Breast epithelium (tissue), 4 donors: ENCODE measurements at places on chromosomes 4 and X.

- no peaks in the 10 kb centered on the region for H3K4me1 ChIP-seq
- H3K4me3 ChIP-seq = no peak overlapping the region
- no peak overlapping the region for H3K27ac ChIP-seq
- DNase-seq = no peak
- no peaks in the 10 kb centered on the region for H3K36me3 ChIP-seq
Observed at GRCh38 chrX:96004386-96004785, 680.3 kb upstream of the DIAPH2 start.

GRCh38 chr4:54027311-54027710 lies 37.1 kb downstream of the CHIC2 start:
- H3K36me3 ChIP-seq = no peaks in the 10 kb centered on the region
- DNase-seq = no peak

GRCh38 chr4:165620913-165621312 lies 242.1 kb downstream of the CPE start:
- no peaks in the 10 kb centered on the region for H3K36me3 ChIP-seq
- no peaks in the 10 kb centered on the region for H3K27me3 ChIP-seq
- H3K27ac ChIP-seq = no peak overlapping the region
- H3K4me3 ChIP-seq = no peak overlapping the region

DNA sequence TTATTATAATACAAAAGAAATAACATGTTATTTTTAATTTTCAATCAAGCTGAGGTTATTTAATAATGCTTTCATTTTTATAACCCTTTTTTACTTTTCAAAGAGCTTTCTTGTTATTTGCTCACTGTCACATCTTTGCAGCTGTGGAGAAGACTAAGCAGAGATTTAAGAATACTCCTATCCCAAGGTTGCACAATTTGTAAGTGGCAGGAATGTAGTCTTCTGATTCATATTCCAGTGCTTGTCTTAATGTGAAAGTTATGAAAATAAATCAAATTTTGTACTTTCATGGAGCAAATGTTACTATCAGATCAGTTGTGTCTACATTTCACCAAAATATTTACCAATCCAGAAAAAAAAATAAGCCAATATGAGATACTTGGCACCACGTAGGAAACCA lies 86.6 kb downstream of the DDIT4L start:
- H3K27ac ChIP-seq = no peak overlapping the region
- no peaks in the 10 kb centered on the region for H3K36me3 ChIP-seq
- no peaks in the 10 kb centered on the region for H3K4me1 ChIP-seq
- no peak for DNase-seq

- no peak overlapping the region for H3K27ac ChIP-seq
- DNase-seq = no peak
- H3K27me3 ChIP-seq = peaks cover 11% of the 10 kb centered on the region
Observed at GRCh38 chr4:6415031-6415705, 57.2 kb downstream of the PPP2R2C start.

- DNase-seq = no peak
- H3K27me3 ChIP-seq = no peaks in the 10 kb centered on the region
- no peaks in the 10 kb centered on the region for H3K4me1 ChIP-seq
- no peaks in the 10 kb centered on the region for H3K36me3 ChIP-seq
- H3K27ac ChIP-seq = no peak overlapping the region
Observed at GRCh38 chrX:14509325-14510057, 19.8 kb upstream of the GLRA2 start.

GRCh38 chr4:55947254-55947882 lies 1.4 kb upstream of the CEP135 start:
- H3K36me3 ChIP-seq = no peaks in the 10 kb centered on the region
- H3K27ac ChIP-seq = no peak overlapping the region
- H3K4me3 ChIP-seq = peak overlapping the region; percentile 64
- no peaks in the 10 kb centered on the region for H3K4me1 ChIP-seq

GRCh38 chr4:15552557-15553362 lies 83.1 kb downstream of the CC2D2A start:
- H3K36me3 ChIP-seq = no peaks in the 10 kb centered on the region
- no peak for DNase-seq
- no peaks in the 10 kb centered on the region for H3K27me3 ChIP-seq

GRCh38 chr4:26420438-26420837 lies 69.8 kb downstream of the CCKAR start:
- H3K4me3 ChIP-seq = no peak overlapping the region
- DNase-seq = no peak
- no peaks in the 10 kb centered on the region for H3K36me3 ChIP-seq
- no peaks in the 10 kb centered on the region for H3K27me3 ChIP-seq

DNA sequence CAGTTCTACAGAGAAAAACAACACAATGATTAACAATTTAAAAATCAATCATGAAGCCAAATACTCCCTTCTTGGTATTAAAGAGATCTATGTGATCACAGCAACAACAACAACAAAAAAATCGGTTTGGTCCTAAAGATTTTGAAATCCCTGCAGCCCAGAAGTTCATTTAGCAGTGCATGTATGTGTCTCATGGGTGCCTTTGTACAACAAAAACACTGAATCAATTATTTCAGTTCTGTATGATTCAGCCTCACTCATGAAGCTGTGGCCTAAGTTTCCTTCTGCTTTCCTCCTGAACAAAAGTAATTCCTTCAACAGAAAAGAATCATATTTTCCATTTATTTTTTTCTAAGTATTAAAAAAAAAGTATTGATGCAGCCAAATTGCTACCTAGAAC lies 393.4 kb upstream of the NDST3 start:
- no peak overlapping the region for H3K27ac ChIP-seq
- H3K4me1 ChIP-seq = no peaks in the 10 kb centered on the region
- no peak for DNase-seq
- H3K36me3 ChIP-seq = no peaks in the 10 kb centered on the region
- H3K27me3 ChIP-seq = no peaks in the 10 kb centered on the region

- no peaks in the 10 kb centered on the region for H3K27me3 ChIP-seq
- DNase-seq = no peak
- H3K27ac ChIP-seq = no peak overlapping the region
Observed at GRCh38 chrX:133402042-133402453, 13.2 kb downstream of the GPC4 start.

DNA sequence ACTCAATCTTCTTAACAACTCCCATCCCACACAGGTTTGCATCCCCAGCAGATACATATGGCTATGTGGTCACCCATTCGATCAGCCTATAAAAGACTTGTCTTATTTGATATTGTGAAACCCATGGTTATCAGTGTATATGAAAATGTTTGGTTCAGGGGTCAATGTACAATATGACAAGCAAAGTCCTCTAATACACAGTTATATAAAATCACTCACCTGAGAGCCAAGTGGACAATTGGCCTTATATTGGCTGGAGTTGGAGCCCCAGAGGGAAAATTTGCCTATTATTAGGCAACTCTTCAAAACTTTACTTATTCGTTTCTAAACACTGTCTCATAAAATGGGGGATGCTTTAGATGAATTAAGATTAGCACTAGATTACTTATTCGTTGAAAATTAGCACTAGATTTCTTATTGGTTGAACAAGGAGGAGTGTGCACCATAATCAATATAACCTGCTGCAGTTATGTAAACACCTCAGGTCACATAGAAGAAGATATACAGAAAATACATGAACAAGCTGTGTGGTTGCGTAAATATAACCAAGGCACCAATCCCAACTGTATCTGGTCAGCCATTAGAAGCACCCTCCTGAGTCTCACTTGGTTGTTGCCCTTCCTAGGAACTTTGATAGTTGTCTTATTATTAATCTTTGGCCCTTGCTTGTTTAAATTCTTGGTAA lies 10.7 kb upstream of the ADH4 start:
- H3K4me3 ChIP-seq = no peak overlapping the region
- H3K27me3 ChIP-seq = no peaks in the 10 kb centered on the region
- H3K27ac ChIP-seq = no peak overlapping the region
- DNase-seq = no peak
- no peaks in the 10 kb centered on the region for H3K4me1 ChIP-seq

DNA sequence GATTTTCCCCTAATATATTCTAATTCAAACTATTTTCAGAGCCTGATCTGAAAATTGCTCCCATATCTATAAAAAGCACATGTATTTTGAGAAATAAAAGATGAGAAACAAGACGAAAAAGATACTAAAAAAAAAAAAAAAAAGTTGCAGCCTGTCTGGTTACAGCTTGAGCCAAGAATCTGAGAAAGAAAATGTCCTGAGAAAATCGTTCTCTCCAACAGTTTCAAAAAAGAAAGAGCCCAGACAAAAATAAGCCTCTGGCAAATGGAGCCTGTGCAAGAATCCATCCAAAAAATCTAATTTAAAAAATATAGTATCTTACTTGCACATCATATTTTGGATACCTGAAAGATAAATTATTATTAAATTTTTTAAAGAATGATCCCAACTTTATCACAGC lies 163.0 kb upstream of the TBL1X start:
- H3K4me1 ChIP-seq = no peaks in the 10 kb centered on the region
- no peaks in the 10 kb centered on the region for H3K36me3 ChIP-seq
- no peaks in the 10 kb centered on the region for H3K27me3 ChIP-seq
- H3K27ac ChIP-seq = no peak overlapping the region

DNA sequence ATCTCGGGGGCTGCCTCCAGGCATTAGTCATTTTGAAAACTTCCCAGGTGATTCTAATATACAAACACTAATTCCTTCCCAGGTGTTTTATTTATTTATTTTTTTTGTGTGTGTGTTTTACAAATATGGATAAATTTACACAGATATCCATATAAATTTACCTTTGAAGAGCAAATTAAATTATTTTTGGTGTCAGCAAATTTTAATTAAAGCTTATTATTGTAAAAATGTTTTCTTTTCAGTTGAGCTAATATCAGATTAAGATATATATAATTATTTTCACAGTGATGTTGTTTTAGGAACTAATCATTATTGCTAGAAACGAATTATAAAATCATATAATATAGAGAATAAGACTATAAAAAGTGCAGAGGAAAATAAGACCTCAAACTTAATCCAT lies 62.0 kb upstream of the FREM3 start:
- no peaks in the 10 kb centered on the region for H3K27me3 ChIP-seq
- no peaks in the 10 kb centered on the region for H3K36me3 ChIP-seq
- H3K4me3 ChIP-seq = no peak overlapping the region
- no peak for DNase-seq

DNA sequence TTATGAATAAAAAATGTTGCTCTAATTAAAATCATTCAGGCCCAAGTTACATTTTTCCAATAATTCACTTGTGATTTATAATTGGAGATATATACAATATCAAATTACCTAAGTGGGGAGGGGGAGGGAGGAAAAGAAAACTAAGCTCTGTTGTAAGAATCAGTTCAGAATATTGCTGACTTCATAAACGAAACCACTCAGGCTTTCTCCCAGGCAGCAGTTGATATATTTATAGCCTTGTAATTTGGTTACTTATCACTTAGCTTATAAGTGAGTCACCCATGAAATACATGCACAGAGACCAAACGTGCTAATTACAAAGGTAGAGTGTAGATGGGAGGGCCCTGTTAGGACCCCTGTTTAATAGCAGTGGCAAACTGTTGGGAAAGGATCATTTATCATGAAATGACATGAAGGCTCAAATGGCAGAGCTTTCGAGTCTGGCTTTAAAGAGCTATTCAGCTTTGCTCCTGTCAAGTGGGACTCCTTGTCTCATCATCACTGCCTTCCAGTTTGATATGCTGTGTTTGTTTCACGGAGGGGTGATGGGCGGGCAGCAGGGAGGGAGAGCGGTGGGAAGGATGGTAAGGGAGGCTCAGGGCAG lies 105.6 kb upstream of the PGRMC2 start:
- no peak overlapping the region for H3K27ac ChIP-seq
- no peaks in the 10 kb centered on the region for H3K27me3 ChIP-seq
- H3K36me3 ChIP-seq = no peaks in the 10 kb centered on the region
- no peak overlapping the region for H3K4me3 ChIP-seq

GRCh38 chr4:115986573-115986972 lies 873.2 kb upstream of the NDST4 start:
- H3K36me3 ChIP-seq = no peaks in the 10 kb centered on the region
- no peak for DNase-seq
- H3K27ac ChIP-seq = no peak overlapping the region

GRCh38 chr4:158131027-158131426 lies 41.8 kb downstream of the GASK1B start:
- H3K27ac ChIP-seq = peak overlapping the region; percentile 23
- H3K4me1 ChIP-seq = no peaks in the 10 kb centered on the region
- no peaks in the 10 kb centered on the region for H3K36me3 ChIP-seq
- DNase-seq = no peak
- H3K4me3 ChIP-seq = no peak overlapping the region
- H3K27me3 ChIP-seq = no peaks in the 10 kb centered on the region

DNA sequence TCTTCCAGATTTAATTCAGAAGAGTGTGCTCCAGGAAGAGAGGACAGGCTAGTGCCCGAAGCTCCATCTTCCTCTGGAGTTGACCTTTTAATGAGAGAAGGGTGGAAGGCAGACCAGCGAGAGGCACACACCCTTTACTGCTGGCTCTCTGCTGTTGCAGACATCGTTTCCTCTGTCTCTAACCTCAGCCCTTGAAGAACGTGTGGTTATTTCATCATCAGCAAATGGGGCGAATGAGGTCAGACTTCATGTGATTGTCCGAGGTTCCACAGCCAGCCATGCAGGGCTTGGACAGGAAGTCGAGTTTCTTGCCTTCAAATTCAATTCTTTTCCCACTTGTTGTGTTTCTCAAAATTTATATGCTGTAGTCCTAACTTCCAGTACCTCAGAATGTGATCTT lies 155.2 kb upstream of the MSX1 start:
- no peak overlapping the region for H3K27ac ChIP-seq
- no peak for DNase-seq
- H3K27me3 ChIP-seq = no peaks in the 10 kb centered on the region
- H3K36me3 ChIP-seq = no peaks in the 10 kb centered on the region
- H3K4me1 ChIP-seq = no peaks in the 10 kb centered on the region

- no peaks in the 10 kb centered on the region for H3K27me3 ChIP-seq
- no peaks in the 10 kb centered on the region for H3K4me1 ChIP-seq
- H3K27ac ChIP-seq = no peak overlapping the region
- H3K4me3 ChIP-seq = no peak overlapping the region
Observed at GRCh38 chr4:69124941-69125340, 28.7 kb downstream of the UGT2B7 start.

GRCh38 chr4:114563536-114564315 lies 34.9 kb upstream of the UGT8 start:
- H3K27me3 ChIP-seq = no peaks in the 10 kb centered on the region
- no peak for DNase-seq
- H3K4me3 ChIP-seq = no peak overlapping the region
- no peak overlapping the region for H3K27ac ChIP-seq
- H3K36me3 ChIP-seq = no peaks in the 10 kb centered on the region

DNA sequence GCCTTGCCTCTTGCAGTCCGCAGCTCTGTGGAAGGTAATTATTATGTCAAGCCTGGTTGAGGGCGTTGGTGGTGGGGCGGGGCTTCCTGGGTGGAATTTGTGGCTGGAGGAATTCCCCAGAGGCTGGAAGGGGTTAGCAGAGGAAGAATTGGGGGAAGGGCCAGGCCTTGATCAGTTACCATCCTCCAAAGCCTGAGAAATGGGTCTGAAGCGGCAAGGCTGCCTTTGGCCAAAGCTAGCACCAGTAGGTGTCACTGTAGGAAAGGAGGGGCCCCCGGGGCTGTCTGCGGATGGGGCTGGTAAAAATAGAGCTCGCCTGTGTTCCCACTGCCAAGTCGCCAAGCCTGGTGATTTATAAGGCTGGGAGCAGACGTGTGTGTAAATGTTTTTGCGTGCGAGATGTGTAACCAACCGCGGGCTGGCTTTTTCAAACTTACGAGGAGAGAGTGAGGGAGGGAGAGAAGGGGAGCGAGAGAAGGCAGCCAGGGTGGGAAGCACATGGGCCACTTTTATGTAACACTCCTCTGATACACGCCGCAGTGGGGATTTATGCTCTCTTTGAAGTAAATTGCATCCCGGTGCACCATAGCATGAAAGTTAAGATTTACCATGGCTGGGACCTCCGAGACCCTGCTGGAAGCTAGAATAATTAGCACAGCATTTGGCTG lies 367.0 kb downstream of the BCOR start:
- peak; percentile 48 for DNase-seq
- H3K4me1 ChIP-seq = peaks cover 5% of the 10 kb centered on the region
- no peak overlapping the region for H3K4me3 ChIP-seq
- no peak overlapping the region for H3K27ac ChIP-seq
- H3K36me3 ChIP-seq = no peaks in the 10 kb centered on the region
